Activated CD8-positive, alpha-beta memory T cell treated with anti-CD3 and anti-CD28 coated beads, Interleukin-2, amount 50 U/mL, for 4 hours (primary cell): ENCODE measurements at places on chromosomes 6 and 20.

DNA sequence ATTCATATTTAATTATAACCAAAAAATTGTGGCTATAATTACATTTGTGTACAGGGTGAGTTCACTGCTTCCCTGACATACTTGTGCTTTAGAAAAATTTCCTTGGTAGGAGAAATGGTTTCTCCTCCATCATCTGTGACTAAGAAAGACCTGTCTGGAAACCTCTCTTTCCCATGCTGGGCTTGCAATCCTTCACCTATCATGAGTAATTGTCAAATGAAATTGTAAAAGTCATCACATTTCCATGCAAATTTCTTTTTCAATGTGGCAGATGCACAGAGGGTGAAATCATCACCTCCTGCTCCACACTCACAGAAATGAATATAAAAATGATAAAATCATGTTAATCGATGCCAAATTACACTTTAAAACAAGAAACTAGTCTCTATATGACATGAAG lies 1.5 kb upstream of the SIRPB1 start:
- DNase-seq = no peak

GRCh38 chr6:107646176-107646575 lies 156.3 kb downstream of the SOBP start:
- no peak for DNase-seq

DNA sequence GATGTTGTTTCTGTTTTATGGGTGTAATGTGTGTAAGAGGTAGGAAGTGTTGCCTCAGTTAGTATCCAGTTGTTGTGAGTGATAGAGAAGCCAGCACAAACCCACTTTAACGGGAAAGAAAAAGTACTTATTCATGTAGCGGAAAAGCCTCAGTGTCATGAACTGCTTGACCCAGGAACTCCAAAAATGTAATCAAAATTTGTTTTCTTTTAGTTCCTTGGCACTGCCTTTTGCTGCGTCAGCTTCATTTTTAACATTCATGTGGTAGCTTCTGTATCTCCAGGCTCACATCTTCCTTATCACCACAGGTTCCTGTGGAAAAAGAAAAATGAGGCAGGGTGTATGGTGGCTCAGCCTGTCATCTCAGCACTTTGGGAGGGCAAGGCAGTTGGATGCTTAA lies 46.4 kb upstream of the CCDC28A start:
- no peak for DNase-seq

- no peak for DNase-seq
Measured at GRCh38 chr6:142545147-142545546, 243.3 kb downstream of the ADGRG6 start.

- no peak for DNase-seq
Measured at GRCh38 chr6:127718694-127719093, 141.7 kb downstream of the C6orf58 start.

- no peak for DNase-seq
Measured at GRCh38 chr20:47492284-47492683, 9.4 kb upstream of the NCOA3 start.

GRCh38 chr6:68876792-68877493 lies 241.9 kb downstream of the ADGRB3 start:
- no peak for DNase-seq

DNA sequence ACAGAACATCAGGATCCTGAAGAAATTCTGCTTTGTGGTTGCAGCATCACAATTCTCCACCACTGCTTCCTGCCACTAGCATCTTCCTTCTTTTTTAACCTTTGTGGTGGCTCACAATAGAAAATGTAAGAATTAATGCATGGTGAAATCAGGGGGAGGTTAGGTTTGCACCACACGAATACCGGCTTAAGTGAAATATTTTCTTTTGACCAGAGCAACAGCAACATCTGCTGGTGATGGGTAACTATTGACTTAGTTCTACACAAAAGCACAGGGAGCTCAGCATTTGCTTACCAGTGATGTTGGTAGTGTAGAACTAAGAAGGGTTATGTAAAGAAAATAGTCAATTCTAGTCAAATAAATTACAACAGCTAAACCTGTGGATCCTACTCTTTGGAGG lies 280.5 kb downstream of the SYNE1 start:
- DNase-seq = no peak

DNA sequence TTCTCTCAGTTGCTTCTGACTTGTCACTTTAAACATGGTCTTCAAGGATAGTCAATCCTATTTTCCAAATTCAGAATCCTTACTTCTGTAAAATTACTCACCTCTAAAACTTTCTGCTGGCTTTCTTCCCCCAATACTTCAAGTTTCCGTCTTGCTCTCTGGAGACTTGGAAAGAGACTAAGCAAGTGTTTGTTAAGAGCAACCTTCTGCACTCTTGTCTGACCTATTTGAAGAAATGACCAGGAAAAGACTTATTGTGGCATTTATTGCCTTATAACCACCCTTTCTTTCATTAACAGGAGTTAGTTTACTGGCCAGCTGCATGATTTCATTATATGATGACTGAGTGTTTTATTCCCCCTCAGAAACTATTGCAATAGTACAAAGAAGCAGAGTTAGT lies 181.0 kb downstream of the TBC1D7 start:
- no peak for DNase-seq

- DNase-seq = no peak
Measured at GRCh38 chr20:22826306-22827230, 208.5 kb upstream of the SSTR4 start.

DNA sequence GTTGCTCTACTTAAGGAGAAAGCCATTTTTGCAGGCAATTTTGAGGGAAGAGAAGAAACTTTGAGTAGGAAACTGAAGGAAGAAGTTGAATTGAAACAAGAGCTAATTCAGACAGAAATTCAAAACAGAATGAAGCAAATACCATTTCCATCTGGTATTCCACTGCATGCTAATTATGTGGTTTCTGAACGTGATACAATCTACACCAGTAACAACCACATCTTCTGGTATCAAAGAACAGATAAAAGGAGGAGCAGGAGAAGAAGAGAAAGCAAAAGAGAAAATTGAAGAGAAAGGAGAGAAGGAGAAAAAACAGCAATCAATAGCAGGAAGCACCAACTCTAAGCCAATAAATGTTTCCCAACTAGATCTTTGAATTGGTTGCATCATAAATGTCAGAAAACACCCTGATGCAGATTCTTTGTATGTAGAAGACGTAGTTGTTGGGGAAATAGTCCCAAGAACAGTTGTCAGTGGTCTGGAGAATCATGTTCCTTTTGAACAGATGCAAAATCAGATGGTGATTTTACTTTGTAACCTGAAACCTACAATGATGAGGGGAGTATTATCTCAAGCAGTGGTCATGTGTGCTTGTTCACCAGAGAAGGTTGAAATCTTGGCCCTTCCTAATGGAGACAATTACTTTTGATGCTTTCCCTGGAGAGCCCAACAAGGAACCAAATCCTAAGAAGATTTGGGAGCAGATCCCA lies 132.4 kb downstream of the MACROD2 start:
- no peak for DNase-seq

DNA sequence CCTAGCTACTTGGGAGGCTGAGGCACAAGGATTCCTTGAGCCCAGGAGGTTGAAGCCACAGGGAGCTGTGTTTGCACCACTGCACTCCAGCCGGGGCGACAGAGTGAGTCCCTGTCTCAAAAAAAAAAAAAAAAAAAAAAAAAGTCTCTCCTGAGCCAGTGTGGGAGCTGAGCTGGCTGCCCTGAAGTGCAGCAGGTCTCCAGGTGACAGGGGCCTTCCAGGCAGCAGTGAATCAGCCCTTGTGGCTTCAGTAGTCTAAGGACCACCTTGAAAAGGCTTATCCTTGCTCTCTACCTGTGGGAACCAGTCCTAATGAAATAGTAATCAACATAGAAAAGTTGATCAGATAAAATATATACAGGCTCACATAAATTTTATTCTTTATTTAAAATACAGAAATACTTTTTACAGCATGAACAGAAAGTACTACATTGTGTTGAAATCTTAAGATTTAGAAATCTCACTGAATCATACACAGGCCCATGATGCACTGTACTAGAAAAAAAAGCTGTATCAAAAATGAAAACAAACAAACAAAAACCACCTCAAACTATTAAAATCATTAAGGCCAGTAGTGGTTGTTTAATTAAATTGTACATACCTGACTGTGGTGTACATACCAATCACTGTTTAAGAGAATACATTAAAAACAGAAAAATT lies 128.9 kb downstream of the SCML4 start:
- DNase-seq = no peak
